Ovary (tissue), 10 donors: ENCODE measurements at places on chromosomes 5 and 9. TPM values are rescaled to one million over a fixed set of nuclear protein-coding genes. Genes with fewer than 3 reads are reported as not detected.

Gene FGF18
- total RNA-seq, result 0.79 TPM

Gene GFI1B
- total RNA-seq, result not detected

Gene SLC25A25
- total RNA-seq, result 30.9 TPM

Gene ST6GALNAC4
- 49.9 TPM for total RNA-seq

Gene INSL6
- not detected for total RNA-seq

Gene CCNI2
- not detected for total RNA-seq

Gene CAST
- total RNA-seq, result 197 TPM

GRCh38 chr5:664994-665360 lies 28.2 kb downstream of the TPPP start:
- DNase-seq, result no peak

DNA sequence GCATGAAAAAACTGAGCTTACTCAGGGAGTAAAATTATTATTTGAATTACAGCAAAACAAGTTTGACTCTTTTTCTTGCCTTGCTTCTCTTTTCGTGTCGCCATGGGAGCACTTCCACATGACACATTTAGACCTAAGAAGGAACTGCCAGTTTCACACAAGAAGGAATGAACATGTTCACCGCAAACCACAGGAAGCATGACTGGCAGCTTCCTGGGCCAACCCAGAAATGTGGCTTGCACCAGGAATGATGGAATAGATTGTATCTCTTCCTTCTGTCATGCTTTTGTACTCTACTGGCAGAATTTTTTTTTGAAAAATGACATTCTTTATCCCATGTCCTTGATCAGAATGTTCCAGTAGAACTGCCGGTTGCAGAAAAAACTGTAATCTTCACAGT lies 32.9 kb upstream of the MAN2A1 start:
- DNase-seq, result no peak

DNA sequence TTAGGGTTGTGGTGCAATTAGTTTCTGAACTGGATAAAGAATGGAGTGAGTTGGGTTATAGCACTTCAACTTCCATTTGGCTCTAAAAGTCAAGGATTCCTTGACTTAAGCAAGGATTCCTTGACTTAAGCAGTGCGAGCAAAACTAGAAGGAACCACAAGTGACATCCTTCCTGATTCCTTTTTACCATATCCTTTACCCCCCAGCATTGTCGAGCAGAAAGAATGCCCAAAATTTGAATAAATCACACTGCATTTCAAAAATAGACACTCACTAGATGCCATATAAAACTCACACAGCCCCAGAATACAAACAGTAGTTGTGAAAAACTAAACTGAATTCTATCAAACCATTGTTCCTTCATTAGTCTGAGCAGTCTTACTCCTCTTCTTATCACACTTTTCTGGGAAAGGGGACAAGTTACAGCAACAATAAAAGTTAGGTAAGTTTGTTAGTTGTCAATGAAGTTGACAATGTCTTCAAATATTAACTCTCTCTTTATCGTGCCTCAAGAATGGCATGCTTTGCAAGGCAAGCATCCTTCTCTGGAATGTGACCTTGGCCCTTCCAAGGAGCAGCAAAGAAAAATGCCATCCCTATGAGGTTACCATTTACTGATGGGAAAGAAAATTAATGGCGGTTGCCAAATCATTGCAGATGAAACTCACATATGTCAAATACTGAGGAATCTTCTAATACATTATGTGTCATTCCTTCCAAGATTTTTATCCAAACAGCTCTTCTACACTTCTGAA lies 273.3 kb upstream of the ANKRD55 start:
- no peak for DNase-seq

GRCh38 chr5:5304361-5305020 lies 118.0 kb upstream of the ICE1 start:
- no peak for DNase-seq

DNA sequence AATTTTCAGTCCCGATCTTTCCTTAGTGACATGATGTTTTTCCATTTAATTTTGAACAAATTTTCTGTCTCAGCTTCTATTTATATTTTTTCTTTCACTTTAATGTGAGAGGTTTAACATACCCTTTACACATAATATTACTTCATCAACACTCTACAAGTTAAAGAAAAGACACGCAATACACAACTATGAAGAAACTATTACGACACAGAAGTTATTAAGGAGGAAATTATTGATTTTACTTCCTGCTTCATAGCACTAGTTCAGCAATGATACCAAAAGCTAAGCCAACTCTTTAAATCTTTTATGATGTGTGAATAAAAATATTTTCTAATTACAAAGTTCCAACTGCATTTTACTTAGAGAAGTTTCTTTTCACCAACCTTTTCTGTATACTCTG lies 432.3 kb upstream of the DAB2 start:
- DNase-seq, result no peak

GRCh38 chr5:176761755-176762154 lies 48.6 kb upstream of the UNC5A start:
- no peak for DNase-seq

DNA sequence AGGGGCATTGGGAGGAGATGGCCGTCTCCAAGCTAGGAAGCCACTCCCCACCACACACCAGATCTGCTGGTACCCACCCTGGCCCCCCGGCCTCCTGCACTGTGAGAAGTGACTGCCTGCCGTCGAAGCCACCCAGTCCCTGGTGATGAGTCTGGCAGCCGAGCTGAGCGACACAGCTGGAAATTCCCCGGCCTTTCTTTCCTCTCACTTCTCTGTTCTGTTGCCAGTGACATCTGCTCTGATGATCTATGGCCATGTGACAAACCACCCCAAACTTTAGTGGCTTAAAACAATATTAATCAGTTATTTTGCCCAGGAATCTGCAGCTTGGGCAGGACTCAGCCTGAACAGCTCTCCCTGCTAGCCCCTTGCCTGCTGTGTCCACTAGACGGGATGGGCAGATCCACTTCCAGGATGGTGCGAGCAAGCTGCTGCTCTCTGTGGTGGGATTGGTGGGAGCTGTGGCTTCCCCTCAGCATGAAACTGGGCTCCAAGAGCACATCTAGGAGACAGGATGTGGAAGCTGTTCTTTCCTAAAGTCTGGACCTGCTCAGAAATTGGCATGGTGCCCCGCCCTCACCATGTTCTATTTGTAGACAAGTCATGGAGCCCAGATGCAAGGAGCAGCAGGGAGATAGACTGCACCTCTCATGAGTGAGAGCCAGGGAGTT lies 211.2 kb downstream of the GADD45G start:
- DNase-seq, result peak; percentile 66

GRCh38 chr5:108379722-108380530 lies 2.0 kb downstream of the FBXL17 start:
- no peak for DNase-seq

GRCh38 chr5:132499440-132500243 lies 9.1 kb upstream of the IRF1 start:
- peak; percentile 24 for DNase-seq

DNA sequence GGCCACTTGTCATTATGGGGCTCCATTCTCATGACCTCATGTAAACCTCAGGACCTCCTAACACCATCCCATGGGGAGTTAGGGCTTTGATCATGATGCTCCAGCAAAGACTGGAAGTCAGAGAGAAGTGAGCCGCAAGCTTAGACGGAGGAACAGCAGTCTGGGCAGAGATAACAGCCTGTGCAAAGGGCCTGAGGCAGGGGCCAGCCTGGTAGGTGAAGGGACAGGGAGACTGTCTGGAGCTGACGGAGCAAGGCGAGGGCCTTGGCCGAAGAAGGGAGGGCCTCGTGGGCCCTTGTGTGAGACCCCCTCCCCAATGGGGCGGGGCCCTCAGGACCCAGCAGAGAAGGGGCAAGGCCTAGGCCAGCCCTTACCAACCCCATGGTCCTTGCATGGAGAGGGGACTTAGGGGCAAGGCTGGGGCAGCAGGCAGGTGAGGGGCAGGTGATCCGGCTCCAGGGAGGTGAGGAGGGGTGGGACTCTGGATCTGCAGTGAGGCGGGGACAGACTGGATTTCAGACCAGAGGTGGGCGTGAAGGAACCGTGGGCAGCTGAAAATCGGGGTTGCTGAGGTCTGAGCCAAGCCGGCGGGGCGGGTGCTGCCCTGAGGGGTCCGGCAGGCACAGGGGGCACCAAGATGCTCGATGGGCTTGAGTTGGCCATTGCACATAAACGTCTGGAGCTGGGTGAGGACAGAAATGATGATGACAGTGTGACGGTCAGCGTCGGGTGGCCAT lies 17.4 kb downstream of the GPSM1 start:
- no peak for DNase-seq

GRCh38 chr5:154529282-154529681 lies 51.3 kb upstream of the HAND1 start:
- DNase-seq, result no peak

- DNase-seq, result peak; percentile 61
Observed at GRCh38 chr5:140114341-140115185, 654 bp downstream of the PURA start.

GRCh38 chr5:85278193-85278592 lies 893.5 kb upstream of the EDIL3 start:
- no peak for DNase-seq

GRCh38 chr5:157120102-157120501 lies 11.3 kb upstream of the HAVCR2 start:
- DNase-seq, result no peak

- DNase-seq, result no peak
Observed at GRCh38 chr5:153926201-153926600, 112.5 kb downstream of the FAM114A2 start.

DNA sequence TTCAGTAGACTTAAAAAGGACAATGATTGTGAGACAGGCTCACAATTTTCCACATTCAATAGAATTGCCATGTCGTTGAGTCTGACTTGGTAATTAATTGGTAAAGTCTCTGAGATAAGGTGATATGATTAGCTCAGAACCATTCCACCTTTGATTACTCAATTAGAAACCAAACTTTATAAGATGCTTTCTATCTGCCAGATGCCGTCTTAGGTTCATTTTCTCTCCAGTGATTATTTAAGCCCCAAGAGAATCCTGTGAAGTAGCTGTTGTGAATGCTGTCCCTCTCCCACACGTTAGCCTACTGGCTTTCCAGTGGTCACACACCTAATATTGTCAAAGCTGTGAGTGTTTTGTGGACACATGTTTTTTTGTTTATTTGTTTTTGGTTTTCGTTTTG lies 528.9 kb upstream of the ZNF462 start:
- no peak for DNase-seq

GRCh38 chr5:38613992-38614836 lies 57.8 kb upstream of the LIFR start:
- DNase-seq, result no peak

DNA sequence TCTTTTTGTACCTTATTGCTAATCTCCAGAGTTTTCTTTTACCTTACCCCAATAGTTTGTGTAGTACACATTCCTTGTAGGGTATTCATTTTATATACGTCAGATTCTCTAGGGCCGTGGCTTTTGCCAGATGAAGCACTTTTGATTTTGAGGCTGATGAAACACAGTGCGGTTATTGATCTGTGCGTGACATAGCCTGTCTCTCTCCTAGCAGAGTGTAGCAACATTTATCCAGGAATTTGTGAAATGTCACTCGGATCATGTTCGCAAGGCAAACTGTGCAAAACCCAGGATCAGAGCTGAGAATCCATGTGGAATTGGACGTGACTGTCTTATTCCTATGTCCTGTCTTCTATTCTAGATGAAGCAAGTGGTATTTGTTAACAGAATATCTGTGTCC lies 142.0 kb upstream of the SH3GL2 start:
- no peak for DNase-seq

DNA sequence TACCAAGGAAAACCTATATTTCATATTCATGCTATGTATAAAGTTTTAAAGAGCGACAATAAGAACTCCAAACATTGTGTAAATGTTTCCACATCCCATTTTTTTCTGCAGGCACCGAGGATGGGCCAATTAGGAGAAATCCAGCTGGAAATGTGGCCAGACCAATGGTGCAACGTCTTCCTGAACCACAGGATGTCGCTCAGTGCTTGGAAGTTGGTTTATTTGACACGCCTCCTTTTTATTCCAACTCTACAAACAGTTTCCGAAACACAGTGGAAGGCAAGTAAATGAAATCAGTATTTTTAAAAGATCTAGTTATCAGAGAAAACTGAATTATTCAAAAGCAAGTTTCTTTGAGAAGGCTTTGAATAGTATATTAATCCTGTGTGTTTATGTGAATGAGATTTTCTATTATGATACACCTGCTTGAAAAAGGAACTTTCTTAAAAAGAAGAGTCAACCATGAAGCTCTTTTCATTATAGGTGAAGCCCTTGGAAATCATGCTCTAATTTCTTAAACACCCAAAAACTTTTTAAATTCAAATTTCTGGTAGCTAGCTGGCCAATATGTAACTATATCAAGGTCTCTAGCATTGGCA lies 9.1 kb downstream of the TYRP1 start:
- no peak for DNase-seq

DNA sequence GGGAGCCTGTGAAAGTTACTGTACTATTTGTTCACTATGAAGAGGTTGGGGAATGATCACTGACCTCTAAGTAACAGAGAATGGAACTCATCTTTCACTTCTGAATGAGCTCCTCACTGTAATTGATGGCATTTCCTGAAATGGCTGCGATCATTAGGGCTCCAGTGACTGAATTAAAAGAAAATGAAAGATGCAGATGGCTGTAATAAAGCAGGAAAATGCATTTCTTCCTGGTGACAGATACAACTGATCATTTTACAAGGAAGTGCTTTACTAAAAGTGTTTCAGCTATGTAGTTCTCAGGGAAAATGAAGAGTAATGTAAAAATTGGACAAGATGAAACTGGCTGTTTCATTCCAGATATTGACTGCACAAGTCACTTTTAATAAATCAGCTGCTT lies 1200.6 kb upstream of the NUDT12 start:
- DNase-seq, result no peak

GRCh38 chr5:135341016-135341666 lies 57.9 kb downstream of the MACROH2A1 start:
- DNase-seq, result no peak

DNA sequence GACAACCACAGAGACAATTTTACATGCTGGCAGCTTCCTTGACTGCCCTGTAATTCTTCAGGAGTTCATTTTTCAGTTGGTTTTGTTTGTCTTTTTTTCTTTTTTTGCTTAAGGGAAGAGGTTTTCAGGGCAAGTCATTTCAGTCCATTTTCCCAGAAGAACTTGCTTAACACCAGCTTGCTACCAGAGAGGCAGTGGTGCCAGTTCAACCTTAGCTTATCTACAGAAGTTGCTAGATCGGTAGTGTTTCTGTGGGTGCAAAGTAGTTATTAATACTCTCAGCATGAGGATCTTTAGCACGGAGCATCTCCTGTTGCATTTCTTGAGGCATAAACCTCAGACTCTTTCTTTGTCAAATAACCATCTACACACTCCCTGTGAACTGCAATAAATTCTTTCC lies 1.1 kb downstream of the SPEF2 start:
- no peak for DNase-seq

DNA sequence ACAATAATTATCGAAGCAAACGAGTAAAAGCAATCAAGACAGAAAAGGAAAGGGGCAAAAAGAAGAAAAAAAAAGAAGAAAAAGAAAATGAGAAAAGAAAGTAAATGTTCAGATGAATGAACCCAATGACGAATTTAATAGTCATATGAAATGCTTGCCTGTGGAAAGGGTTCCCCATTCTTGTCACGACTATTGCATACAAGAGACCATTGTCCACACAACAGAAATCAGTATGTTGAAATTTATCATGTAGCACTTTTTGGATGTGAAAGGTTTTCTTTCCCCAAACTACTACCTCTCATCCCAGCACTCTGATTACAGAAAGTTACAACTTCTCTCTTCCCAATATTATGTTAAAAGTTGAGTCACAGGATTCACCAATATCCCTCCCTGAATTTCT lies 162.4 kb downstream of the ZDHHC21 start:
- DNase-seq, result no peak

GRCh38 chr9:82134010-82134409 lies 145.4 kb downstream of the SPATA31D1 start:
- DNase-seq, result no peak

GRCh38 chr5:2751592-2752021 lies at the start of gene IRX2:
Gene IRX2, minus strand, starts transcription at chr5:2751677. Its CDS starts 264 bp downstream, at chr5:2751413.
- DNase-seq, result no peak
